Cortex of kidney (tissue), 1 donor: ENCODE measurements at places on chromosomes 7 and 10.

- DNase-seq: no peak
These were observed 3.9 kb upstream of the SPAG6 start for GRCh38 chr10:22341190-22341925.

DNA sequence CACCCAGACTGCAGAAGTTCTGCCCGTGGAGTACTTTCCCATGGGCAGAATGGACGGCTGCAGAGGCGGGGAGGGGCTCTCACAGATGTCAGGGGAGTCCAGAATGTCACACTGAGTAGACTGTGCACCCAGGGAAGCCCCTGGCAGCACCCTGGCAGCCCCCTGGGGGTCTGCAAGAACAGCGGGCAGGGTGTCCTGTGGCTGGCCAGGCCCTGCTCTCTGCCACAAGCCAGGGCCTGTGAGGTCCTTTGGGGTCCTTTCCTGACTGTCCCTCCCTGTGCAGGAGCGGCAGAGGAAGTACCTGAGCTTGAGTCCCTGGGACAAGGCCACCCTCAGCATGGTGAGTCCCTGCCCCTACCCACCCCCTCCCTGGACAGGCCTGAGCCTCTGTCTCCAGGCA, 6.1 kb upstream of the SH2B2 start:
- no peak for DNase-seq

GRCh38 chr7:15087771-15088170, 185.2 kb upstream of the DGKB start:
- DNase-seq: no peak

DNA sequence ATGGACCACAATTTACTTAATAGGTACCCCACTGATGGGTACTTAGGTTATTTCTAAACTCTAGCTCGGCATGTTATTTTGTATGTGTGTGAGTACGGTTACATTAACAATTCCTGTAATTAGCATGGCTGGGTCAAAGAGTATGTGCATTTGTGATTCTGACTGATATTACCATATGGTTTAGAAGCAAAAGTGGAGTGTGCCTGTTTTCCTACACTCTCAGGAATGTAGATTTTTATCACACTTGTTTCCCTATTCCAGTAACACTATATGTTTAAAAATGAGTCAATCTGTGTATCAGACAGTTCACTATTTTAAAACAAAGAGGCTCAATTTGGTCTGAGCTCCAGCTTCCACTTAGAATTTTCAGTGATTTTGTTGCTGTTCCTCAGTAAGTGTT, 44.6 kb upstream of the GSDME start:
- DNase-seq: no peak

GRCh38 chr7:29289156-29290021, 94.8 kb downstream of the CHN2 start:
- no peak for DNase-seq

DNA sequence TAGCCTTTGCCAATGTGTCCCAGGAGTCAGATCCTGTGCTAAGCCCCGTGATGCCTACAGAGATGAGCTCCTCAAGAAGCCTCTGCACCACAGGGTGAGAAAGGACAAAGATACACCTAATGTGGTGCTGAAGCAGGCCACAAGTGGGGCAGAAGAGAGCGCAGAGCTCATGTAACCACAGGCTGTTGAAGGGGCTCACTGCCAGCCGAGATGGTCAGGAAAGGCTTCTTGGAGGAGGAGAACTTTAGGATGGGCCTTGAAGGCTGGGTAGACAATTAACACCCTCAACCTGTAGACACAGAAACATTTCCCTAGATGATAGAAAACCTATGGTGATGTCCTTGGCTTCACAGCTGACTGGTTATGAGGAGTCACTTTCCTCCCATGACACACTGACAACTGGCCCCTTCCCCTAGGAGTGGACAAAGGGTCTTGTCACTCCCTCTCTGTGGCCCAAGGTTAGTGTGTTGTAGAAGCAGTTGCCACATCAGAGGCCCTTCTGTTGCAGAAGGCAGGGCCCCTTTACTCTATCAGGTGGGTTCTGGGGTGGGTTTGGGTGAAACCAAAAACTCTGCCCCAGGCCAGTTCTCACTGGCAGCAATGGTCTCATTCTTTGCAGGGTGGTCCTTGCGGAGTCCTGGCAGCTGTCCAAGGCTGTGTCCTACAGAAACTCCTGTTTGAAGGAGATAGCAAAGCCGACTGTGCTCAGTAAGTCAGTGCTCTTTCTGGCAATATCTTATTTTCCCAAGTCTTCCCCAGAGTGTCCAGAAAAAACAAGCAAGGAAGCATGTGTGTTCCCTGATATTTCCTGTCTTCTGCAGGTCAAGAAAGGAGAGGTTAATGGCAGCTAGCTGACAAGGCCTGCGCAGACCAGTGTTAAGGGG, 69.2 kb downstream of the MINDY4 start:
- DNase-seq: no peak

GRCh38 chr7:2709553-2710285, 21.7 kb downstream of the AMZ1 start:
- DNase-seq: no peak

DNA sequence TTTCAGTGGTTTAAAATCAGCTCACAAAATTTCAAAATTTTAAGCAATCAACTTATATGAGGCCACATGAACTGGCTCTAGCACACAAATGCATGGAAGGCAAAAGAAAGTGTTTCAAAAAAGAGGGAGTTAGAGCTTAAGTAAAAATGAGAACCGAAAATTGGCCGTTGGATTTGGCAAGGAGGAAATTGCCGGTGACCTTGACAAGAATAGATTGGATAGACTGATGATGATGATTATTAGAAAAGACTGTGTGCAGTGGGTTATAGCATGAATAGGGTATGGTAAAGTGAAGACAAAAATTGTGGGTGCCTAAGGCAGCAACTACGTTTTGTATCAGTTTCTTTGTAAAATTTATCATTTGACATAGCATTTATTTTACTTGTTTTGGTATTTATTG, 175.7 kb downstream of the SEMA3D start:
- DNase-seq: no peak

DNA sequence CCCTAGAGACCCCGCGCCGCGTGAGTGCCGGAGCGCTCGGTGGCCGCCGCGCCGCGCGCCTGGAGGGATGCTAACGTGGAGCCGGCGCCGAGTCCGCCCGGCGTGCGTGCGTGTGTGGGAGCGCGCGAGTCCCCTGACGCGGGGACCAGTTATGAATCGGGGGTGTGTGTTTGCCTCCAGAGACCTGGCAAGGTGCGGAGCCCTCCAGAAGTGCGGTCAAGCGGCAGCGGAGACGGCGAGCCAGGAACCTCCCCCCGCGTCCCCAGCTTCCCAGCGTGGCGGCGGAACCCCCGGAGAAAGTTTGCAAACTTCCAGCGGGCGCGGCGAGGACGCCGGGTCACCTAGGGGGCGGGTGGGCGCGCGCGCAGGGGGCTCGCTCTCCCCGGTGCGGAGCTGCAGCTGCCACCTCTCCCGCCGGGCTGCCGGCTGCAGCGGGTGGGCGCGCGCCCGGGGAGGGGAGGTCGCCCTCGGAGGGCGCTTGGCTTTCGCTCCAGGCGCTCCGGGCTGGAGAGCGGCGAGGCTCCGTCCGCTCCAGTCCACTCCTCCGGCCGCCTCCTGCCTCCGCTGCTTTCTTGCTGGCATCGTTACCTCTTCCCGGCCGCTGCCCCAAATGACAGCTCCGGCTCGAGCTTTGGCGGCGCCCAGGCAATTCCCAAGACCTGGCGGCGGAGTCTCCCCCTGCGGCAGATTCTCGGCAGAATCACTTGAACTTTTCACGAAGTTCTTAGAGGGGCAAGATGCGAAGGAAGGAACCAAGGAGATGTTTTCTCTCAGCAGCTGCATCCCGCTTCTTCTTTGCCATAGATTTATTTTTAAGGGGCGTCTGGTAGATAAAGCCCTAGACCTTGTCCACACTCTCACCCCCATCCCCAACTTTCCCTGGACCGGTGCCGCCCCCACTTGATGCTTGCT, 2.3 kb upstream of the CREB5 start:
- DNase-seq: no peak

DNA sequence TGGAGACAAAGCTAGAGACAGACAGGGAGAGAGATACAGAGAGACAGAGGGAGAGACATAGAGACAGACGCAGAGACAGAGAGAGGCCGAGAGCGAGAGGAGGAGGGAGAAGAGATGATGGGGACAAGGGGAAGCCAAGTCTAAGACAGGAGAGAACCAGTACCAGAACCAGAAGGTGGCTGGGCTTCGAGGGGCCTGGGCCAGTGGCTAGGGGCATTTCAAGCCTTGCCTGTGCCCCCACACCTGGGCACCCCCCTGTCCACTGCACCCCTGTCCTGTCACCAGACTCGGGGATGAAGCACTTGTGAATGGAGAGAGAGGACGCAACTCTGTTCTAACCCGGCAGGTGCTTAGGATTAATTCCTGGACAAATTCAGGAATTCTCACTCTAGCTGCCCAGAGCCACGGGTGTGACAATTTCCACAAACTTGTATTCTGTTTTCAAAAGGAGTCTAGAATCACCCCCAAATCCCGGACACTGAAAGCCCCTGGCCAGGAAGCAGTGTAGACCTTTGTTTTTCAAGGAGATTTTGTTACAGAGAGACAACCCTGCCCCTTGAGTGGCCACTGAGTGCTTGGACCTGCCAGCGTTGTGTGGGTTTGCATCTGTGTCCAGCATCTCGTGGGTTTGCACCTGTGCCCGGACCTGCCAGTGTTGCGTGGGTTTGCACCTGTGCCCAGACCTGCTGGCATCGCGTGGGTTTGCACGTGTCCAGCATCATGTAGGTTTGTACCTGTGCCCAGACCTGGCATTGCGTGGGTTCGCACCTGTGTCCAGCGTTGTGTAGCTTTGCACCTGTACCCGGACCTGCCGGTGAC, 157.3 kb downstream of the WDR37 start:
- DNase-seq: no peak

DNA sequence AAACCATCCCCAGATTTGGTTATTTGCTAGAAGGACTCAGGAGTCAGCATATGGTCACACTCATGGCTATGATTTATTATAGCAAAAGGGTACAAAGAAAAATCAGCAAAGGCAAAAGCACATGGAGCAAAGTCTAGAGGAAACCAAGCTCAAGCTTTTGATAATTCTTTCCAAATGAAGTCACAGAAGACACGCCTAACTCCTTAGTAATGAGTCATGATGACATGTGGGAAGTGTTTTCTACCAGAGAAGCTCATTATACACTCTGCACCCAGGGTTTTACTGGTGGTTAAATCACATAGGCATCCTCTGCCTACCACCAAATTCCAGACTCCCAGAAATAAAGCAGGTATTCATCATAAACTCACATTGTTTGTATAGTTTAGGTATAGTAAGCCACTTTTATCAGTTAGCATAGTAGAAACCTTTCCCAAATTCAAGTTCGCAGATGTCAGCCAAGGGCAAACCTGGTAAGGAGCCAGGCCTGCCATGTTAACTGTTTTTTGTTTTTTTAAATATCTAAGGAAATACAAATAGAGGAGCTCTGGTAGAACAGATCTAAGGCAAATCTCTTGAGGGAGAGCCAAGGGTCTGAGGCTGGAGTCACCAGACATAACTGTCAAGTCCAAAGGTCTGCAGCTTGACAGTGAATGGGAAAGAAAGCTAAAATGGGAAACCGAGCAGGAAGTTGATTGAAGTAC, 15.4 kb upstream of the HIBADH start:
- no peak for DNase-seq

GRCh38 chr7:13834328-13834761, 155.1 kb downstream of the ETV1 start:
- no peak for DNase-seq

DNA sequence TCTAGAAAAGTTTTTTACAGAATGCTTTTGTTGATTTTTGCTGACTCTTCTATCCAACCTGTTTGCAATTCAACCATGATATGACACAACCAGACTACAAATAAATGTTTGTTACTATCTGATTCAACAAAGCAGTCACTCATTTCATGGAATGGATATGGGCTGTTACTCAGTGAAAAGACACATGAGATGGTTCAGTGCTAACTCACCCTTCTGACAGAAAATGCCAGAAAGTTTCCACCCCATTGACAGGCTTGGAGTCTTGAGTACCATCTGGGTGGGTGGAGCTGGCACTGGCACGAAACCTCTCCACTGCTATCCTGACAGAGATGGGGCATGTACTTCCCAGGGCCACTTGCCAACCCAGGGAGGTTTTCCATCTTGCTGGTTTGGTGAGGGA, 39.5 kb downstream of the RBM28 start:
- DNase-seq: no peak

GRCh38 chr7:43583424-43584194, 701 bp downstream of the STK17A start:
- no peak for DNase-seq

GRCh38 chr10:1368842-1369171, 312.6 kb downstream of the WDR37 start:
- DNase-seq: no peak
